ENCODE measurements at places on chromosomes 12 and 14.

- no peak for DNase-seq
These were observed 53.7 kb downstream of the GCH1 start for GRCh38 chr14:54848910-54849309.

- DNase-seq: no peak
These were observed 6.4 kb downstream of the NKX2-1 start for GRCh38 chr14:36513451-36514277.

GRCh38 chr14:36660736-36661505 lies 739 bp upstream of the PAX9 start:
- DNase-seq: no peak

DNA sequence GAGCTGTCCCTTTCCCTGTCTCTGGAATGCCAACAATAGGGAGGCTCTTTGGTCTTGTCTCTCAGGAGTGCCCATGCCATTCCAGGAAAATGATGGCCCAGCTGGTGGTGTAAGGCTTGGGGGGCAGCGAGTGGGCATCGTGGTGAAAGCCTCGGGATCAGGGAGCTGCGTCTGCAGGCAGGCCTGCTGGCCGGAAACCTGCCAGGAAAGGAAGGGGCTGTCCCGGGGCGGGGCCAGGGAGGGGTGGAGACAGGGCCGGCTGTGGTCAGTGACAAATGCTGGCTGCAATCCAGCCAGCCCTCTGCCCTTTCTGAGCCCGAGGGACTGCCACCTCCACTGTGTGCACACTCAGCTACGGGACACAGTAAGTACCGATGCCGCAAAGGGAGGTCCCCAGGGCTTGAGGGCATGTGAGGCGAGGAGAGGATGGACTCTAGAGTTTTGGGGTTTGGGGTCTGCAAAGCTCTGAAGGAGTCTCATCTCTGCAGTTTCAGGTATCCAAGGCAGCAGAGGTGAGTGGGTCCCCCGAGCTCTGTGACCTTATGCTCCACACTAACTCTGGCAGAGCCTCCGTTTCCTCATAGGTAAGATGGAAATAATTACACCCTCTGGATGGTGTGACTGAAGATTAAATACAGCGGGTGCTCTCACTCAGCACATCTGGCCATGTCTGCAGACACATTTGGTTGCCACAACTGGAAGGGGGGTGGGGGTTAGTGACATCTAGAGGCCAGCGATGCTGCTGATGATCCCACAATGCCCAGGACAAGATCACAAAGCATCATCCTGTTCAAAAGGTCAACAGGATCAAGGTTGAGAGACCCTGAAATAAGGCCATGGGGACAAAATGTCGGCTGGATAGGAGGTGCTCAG lies at the start of gene SERPINA5:
Gene SERPINA5 (plus strand): TSS at position 300 of the 873 bp plus-strand sequence. CDS start 5,937 bp downstream, outside the sequence.
- DNase-seq: no peak

GRCh38 chr12:95859344-95859816 lies 628 bp downstream of the SNRPF start:
- DNase-seq: no peak

GRCh38 chr12:130872179-130873096 lies 572 bp downstream of the RAN start:
- no peak for DNase-seq

GRCh38 chr12:12542964-12543363 lies 19.7 kb downstream of the DUSP16 start:
- DNase-seq: no peak

DNA sequence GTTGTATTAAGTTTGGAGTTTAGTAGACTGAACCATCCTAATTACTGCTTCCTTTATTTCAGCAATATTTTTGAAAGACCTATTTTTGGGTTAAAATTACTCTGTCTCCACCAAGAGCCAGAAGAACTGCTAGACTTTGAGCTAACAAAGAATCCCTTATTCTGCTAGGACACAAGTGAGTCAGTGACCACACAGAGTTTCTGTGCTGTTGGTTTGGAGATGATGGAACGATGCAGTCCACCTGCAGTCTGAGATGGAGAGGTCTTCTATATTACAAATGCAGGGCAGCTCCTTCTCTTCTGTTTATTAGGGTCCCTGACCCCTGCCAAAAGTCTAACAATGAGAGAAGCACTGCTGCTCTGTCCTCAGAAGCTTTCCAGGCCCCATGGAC lies 6.7 kb upstream of the STXBP6 start:
- DNase-seq: no peak

GRCh38 chr14:51014086-51014485 lies 69.8 kb upstream of the PYGL start:
- DNase-seq: no peak

- DNase-seq: no peak
These were observed 9.8 kb upstream of the ZNF385A start for GRCh38 chr12:54394281-54394719.

- DNase-seq: no peak
These were observed 236.9 kb upstream of the SFSWAP start for GRCh38 chr12:131473741-131474709.

- no peak for DNase-seq
These were observed 91.6 kb upstream of the HIF1A start for GRCh38 chr14:61603736-61604135.

- no peak for DNase-seq
These were observed 324.2 kb downstream of the ZFP36L1 start for GRCh38 chr14:68468437-68469207.

DNA sequence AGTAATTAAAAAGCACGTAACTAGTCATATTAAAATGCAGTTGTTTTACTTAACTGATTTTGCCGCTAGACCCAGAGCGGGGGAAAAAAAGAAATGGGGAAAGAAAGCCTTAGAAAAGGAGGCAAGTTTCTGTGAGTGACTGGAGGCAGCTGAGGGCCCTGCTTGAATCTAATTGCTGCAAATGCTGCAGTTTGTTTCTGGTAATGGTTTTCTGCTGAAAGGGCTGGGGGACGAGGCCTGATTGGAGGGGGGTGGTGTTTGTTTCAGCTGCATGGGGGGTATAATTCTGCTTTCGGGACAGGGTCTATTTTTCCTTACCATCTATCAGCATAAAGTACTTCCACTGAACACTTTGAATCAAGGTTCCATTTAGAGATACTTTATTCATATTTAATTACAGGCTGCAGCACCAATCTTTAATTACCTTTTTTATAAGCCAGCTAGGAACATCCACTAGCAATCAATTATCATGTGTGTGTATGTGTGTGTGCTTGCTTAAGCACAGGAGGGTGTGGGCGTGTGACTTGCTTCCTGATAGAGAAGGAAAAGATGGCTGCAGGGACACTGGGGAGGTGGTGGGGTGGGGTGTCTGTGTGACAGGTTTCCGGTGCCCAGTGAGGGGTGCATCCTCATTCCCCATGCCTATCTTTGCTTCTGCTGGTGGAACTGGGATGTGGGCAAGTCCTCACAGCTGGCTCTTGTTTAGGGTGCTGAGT lies 83.4 kb downstream of the ADCK1 start:
- no peak for DNase-seq

DNA sequence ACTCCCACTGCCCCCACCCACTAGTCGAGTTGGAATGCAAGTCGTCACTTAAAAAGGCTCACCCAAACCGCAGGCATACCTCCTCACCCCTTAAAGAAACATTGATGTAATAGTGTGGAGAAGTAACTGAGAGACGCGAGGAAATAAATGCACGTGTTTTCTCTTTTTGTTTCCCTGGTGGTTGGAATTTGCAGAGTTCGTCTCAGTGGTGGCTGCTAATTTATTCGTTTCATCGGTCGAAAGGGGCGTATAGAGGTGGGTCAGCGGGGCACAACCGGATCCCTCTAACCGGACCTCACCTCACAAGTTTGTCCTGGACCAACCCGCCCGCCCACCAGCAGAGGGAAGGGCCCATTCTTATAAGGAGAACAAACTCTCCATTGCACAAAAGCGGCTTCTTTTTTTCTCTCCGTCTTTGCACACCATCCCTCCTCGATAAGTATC lies 5.0 kb upstream of the NPAS3 start:
- DNase-seq: no peak

GRCh38 chr14:87067591-87067990 lies 925.4 kb downstream of the GALC start:
- no peak for DNase-seq

DNA sequence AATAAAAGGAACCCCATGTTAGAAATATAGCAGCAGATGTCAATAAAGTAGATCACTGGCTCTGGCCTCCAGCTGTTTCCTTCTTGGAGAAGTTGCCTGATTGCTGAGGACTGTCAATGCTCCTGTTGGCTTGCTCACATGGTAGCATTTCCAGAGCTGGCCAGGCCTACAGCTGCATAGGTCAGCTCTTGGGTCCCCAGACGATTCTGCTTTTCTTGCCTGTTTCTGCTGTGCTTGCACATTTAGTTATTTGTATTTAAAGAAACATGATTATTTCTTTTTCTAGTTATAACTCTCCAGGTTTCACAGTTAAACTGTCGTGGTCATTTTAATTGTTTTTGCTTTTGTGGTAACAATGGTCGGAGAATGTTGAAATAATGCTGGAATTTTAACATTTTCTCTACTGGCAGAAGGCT lies 7.2 kb downstream of the NAV3 start:
- peak; percentile 43 for DNase-seq

DNA sequence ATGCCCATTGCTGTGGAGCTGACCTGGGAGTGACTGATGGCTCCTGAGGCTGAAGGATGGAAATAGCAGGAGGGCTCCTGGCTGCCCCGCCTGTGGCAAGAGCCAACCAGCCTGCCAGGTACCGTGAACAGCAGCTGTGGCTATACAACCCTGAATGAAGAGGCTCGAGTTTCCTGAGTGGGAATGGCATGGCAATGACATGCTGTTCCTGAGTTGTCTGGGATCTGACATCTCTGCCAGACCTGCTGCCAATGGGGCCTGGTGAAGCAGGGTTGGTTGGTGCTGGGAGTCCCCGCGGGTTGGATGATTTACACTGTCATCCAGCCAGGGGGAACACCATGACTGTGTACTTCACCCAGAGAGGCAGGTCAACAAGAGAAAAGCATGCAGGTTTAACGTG lies 31.8 kb upstream of the LRRC10 start:
- no peak for DNase-seq

DNA sequence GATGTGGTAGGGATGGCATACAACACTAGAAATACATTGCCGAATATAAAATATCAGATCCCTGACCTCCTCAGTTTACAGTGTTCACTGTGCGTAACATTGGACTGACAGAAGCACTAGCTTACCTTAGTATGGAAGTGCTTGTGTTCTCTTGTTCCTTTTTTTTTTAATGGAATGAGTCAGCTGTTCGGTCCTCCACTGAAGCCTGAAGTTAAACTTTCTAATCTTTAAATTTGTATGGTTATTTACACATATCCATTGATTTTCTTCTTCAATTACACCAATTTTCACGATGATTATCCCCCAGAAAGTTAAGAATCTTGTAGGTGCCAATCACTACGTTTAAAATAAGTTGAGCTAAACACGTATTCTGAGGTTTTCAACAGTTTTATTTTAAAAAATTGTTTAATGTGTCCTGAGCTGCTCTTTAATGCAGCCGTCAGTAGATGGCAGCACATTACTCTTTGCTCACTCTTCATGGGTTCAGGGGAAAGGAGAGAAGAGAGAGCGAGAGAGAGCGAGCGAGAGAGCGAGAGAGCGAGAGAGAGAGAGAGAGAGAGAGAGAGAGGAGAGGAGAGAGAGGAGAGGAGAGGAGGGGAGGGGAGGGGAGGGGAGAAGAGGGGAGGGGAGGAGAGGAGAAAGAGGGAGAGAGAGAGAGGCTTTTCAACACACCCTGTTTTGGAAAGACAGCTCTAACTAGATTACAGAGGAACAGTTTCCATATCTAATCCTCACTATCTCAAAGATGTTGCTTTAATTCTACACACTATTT lies 134.7 kb upstream of the SCAF11 start:
- DNase-seq: peak; percentile 49
